HS-5 (cell line): ENCODE measurements at places on chromosomes 11 and 22.

- no peak for DNase-seq
These were observed 1.1 kb upstream of the ABCG4 start for GRCh38 chr11:119147604-119148333.

GRCh38 chr22:50699001-50699755 lies 26.6 kb downstream of the SHANK3 start:
- DNase-seq, result no peak

- DNase-seq, result no peak
These were observed 235.8 kb upstream of the CCDC90B start for GRCh38 chr11:83521647-83522596.

DNA sequence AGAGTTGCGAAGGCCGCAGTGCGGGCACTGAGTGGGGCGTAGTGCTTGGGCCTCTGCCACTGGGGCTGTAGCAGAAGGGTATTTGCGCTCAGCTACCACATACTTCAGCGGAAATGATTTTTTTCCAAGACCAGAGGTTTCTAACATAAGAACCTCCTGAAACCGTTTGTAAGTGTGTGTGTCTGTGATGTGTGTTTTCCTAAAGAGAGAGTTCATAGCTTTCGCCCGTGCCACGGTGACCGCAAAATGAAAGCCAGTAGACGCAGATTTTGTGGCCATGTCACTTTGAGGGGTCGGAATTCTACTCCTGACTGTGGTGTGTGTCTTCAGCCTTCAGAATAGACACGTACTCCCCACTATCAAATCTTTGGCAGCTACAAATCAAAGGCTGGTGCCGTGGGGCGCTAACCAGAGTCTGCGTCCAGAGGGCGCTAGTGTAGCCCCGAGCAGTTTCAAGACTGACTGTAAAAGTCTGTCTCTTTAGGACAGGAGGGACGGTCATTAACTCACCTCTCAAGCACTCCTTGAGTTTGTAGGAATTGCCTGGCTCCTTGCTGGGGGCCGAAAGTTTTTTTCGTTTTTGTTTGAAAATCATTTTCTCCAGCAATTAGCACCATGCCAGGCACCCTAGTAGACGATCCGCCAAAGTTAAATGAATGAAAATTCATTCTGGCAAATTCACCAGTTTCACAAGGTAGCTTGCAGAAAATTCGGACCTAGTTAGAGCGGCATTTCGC lies 2.5 kb upstream of the CALCA start:
- DNase-seq, result no peak
